ENCODE measurements at places on chromosomes 11 and 22.

DNA sequence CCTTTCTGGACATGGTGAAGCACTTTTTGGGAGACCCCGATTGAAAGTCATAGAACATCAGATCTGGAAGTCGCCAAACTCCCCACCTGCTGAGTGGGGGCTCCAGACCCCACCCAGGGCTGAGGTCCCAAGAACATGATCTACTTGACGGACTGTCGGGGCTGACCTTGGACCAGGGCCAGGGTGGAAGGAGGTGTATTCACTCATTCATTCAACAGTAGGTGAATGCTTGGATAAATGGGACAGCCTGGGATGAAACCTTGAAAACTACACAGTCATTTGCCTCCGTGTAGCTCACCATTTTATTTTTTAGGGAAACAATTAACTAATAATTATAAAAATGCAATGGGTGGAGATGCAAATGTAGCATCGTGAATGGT lies 629.0 kb downstream of the BRD1 start:
- DNase-seq = no peak

DNA sequence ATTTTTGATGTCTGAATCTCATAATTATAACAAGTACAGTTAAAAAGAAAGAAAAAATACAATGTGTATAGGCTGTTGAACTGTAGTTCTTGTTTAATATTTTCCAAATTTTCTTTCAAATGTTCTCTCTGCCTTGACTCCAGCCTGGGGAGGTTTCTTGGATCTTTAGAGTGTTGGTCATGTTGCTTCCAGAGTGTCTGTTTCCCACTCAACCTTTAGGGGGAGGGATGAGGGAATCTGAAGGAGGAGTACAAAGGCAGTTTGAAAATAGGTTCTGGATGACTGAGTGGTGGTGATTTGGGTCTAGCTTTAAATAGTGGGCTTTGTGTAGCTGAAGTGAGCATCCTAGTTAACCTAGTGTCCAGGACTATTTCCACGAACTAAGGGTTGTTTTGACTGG lies 2.0 kb downstream of the CTNND1 start:
- DNase-seq = no peak

DNA sequence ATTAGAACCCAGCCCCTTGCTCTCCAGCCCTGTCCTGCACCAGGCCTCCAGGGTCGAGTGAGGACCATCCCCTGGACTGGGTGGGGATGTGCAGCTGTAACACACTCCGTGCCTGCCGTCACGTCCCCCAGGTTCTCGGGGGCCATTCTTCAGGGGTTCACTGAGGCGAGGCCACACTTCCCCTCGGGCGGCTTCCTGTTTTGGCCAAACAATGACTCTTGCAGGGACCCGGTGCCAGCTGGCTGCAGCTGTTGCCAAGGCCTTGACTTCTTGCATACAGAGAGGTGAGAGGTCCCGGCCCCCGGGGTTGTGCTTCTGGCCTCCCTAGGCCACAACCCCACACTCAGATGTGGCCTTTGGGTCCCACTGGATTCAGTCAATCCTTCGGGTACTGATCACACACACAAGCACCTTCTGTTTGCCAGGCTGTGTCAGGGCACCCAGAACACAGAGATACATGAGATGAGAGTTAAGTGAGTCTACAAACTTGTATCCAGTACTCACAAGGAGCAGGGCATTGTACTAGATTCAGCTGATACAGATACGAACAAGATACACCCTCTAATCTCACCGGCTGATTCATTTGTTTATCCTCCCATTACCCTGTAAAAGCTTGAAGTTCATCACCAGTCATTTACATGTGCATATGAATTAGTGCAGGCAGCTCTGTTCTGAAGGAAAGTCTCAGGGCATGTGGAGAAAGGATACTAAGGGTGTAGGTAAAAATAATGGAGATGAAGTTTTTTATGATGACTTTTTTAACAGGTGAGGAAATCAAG lies 32.9 kb downstream of the LRRC32 start:
- no peak for DNase-seq

DNA sequence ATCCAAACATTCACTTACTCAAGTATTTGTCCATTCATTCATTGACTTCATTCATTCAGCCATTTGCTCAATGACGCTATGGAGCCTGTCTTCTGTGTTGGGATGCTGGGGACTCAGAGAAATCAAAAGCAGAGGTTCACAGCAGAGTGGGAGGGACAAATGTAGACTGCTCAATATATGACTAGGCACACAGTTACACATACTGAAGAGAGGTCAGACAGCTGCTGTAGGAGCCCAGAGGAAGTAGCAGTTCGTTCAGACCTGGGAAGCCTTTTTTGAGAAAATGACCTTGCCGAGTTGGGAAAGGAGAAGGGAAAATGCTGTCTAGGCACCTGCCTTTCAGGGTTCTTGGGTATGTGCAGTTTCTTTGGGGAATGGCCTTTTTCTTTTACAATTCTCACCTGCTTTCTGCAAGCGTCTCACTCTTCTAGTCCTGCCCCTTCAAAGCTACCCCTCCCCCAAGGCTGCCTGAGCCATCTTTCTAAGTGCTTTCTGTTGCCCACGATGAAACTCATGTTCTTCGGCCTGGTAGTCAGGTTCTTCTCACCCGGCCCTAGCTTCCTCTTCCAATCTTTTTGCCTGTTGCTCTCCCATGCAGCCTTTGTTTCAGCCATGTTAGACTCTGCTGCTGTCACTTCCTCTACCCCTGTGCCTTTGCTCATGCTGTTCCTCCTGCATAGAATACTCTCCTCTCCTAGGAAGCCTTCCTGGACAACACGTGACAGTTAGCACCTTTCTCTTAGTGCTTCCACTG lies 4.2 kb upstream of the UVRAG start:
- DNase-seq = no peak

DNA sequence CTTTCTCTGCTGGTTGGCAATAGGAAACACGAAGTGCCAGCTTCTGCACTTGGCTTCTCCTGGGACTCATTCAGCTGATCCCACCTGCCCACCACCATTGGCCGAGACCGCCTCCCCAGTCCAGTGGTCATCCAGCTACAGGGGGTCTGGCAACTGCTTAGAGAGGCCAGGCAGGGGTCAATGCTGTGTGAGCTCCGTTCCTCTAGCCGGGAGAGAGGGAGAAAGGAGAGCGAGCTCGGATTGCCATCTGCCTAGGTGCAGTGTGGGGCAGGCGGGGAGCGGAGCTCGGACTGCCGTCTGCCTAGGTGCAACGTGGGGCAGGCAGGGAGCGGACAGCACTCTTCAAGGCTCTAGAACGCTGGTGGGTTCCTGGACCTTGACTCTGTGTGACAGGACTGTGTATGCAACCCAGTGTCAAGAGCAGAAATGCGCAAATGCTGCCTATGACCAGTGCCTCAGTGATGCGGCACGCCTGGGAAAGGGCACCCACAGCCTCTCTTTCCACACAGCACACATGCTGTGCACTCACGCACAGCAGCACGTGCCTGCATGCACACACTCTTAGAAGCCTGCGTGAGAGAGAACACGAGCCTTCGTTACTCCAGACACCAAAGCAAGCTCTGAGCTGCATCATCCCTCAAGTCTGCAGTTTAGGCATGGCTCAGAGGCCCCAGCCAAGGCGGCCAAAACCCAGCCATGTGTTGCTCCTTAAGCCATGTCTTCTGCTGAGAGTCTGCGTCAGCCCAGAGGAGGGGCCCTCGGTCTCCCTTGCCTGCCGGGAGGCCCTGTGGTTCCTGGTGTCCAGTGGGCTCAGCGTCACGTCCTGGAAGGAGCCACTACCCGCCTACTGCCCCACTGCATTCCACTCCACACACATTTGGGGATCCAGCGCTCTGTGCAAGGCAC lies 26.8 kb upstream of the JAM3 start:
- DNase-seq = no peak

GRCh38 chr11:68146010-68146540 lies 24.9 kb upstream of the CHKA start:
- DNase-seq = no peak

DNA sequence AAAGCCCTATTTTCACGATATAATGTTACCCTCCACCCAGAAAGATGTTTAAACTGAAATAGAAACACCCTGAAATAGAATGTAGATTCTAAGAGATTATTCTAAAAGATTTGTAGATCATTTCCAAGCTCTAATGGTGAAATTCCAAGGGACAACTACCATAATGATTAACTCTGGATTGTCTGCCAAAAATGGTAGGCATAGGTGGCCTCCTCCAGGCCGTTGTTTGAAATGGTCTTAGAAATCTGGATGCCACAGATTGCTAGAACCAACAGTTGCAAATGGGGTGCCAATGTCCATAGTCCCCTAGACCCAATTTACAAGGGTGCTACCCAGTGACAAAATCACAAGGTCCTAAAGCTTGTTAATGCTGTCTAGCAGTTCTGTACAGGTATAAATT lies 6.7 kb upstream of the SLC6A5 start:
- no peak for DNase-seq

- DNase-seq = no peak
Observed at GRCh38 chr11:10584071-10584501, 15.6 kb upstream of the LYVE1 start.

DNA sequence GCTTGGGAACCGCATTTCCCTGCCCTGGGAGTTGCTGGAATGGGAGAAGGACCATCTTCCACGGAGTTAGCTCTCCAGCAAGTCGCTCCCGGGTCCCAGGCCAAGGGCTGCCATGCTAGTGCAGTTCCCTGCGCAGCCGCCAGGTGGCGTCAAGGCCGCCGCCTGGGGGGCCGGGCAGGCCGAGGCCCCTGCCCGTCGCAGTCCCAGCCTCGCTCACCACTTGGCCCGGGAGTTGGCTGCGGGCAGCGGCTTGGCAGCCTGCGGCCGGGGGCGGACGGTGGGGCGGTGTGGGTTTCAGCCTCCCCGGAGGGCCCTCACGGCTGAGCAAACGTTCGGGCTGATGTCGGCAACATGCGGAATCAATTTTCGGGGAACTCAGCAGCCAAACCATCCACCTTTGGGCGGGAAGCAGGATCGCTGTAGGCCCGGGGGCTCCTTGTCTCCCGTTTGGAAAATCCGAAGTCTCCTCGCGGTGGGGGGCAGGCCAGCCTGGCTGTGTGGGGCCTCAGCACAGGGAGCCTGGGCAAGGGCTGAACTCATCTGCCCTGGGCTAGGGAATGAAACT lies 415.1 kb downstream of the SOX6 start:
- no peak for DNase-seq

GRCh38 chr11:119107538-119108145 lies 498 bp downstream of the C2CD2L start:
- DNase-seq = no peak

GRCh38 chr11:70483077-70483861 lies 84.9 kb downstream of the CTTN start:
- DNase-seq = no peak

DNA sequence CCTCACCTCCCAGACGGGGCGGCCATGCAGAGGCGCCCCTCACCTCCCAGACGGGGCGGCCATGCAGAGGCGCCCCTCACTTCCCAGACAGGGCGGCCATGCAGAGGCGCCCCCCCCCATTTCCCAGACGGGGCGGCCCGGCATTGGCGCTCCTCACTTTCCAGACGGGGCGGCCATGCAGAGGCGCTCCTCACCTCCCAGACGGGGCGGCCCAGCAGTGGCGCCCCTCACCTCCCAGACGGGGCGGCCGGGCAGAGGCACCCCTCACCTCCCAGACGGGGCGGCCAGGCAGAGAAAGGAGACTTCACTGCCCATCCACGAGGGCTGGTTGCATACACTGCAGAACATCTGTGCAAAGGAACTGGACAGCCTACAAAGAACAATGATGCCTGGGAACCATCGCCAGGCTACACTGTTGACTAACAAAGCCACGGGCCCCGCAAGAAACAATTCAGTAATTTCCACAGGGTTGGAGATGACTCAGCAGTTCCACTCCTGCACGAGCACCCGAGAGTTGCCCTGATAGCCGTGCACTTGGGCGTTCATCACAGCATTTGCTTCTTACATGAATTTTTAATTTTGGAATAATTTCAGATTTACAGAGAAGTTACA lies 58.7 kb downstream of the CTTN start:
- DNase-seq = no peak

DNA sequence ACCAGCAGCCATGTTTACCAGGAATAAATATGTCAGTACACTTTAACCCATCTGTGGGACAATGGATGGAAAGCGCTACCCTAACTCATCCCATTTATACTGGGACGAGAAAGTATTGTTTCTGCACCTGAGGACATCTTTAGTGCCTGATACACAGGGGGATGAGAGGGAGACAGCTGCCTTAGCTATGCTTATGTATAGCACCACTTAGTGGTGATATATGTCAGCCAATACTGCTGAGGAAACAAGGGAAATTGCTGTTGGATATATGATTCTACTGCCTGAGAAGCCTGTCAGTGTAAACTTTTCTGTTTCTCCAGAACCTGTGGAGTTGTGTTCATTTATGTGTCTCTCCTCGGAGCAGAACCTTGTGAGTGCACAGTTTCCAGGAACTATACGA lies 13.3 kb upstream of the CEP295 start:
- DNase-seq = no peak

GRCh38 chr11:83220260-83220659 lies 26.7 kb downstream of the ANKRD42 start:
- no peak for DNase-seq

DNA sequence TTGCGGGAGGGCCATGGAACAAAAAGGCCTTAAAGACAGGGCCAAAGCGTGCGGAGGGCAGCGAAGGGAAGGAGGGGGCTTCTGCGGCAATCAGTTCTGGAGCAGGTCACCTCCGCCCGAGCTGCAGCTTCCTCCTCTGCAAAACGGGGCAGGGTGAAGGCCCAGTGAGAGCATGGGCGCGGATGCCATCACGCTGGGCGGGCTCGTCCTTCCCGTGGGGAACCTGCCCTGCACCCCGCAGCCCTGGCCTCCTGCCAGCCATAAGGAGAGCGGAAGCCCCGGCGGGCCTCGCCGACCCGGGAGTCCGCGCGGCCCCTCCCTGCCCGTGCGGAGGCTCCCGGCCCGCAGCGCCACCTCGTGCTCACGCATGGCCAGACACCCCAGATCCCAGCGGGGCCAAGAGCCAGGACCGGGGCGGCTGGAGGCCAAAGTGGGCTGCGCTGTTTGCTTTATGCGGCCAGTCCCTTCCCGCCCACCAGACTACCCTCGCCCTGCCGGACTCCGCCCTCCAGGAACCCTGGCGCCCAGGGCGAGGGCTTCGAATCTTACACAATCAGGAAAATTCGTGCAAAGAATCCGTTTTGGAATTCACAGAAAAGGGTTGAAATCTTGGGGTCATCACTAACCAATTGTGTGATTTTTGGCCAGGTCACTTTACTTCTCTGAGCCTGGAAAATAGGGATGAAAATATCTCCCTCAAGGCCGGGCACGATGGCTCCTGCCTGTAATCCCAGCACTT lies 16.1 kb downstream of the TSKU start:
- DNase-seq = peak; percentile 65

GRCh38 chr22:29032014-29032475 lies 29.6 kb downstream of the C22orf31 start:
- no peak for DNase-seq

- DNase-seq = no peak
Observed at GRCh38 chr11:123195188-123196059, at the start of gene CLMP. Gene CLMP, minus strand, starts transcription at chr11:123195248. Its CDS starts 308 bp downstream, at chr11:123194940.

GRCh38 chr22:20383538-20383937 lies 10.4 kb upstream of the ZNF74 start:
- DNase-seq = no peak

GRCh38 chr11:63553759-63554158 lies 9.4 kb downstream of the PLAAT2 start:
- no peak for DNase-seq

DNA sequence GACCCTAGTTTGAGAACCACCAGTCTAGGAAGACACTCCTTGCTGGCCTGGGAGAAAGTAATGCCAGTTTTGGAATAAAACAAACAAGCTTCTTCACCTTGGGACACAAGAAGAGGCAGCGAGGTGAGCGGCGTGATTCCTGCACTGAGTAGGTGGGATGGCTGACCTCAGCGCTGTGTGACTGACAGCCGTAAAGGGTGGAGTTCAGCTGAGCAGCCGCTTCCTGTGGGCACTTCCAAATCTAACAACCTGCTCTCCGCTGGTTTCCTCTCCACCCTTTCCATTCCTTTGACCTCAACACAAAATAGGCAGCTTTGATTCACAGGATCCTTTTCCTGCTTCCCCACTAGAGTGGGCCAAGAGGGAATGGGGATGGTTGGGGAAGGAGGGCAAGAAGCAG lies 45.8 kb downstream of the PC start:
- no peak for DNase-seq

Data from activated CD8-positive, alpha-beta memory T cell treated with anti-CD3 and anti-CD28 coated beads for 1 hour (primary cell).